ENCODE measurements at places on chromosomes 2 and 18.

DNA sequence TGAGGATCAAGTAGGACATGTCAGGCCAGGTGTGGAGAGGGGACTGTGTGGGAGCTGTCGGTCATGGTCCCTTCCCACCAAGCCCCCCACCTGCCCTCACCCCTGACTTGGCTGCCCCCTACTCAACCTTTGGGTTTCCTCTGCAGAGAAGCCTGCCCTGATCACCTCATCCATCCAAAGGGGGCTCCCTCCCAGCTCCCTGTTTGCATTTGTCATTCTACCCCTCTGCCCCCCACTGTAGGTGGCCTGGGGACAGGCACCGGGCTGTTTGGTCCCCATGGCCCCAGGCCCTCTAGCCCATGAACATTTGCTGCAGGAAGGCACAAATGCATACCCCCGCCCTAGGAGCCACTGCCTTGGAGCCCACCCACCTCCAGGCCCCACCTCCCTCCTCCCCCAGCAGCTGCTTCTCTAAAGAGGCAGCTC lies 115.0 kb downstream of the SMAD7 start:
- DNase-seq: no peak
- no peak overlapping the region for H3K27ac ChIP-seq
- no peaks in the 10 kb centered on the region for H3K36me3 ChIP-seq
- no peak overlapping the region for H3K4me3 ChIP-seq
- peaks cover 7% of the 10 kb centered on the region for H3K27me3 ChIP-seq

DNA sequence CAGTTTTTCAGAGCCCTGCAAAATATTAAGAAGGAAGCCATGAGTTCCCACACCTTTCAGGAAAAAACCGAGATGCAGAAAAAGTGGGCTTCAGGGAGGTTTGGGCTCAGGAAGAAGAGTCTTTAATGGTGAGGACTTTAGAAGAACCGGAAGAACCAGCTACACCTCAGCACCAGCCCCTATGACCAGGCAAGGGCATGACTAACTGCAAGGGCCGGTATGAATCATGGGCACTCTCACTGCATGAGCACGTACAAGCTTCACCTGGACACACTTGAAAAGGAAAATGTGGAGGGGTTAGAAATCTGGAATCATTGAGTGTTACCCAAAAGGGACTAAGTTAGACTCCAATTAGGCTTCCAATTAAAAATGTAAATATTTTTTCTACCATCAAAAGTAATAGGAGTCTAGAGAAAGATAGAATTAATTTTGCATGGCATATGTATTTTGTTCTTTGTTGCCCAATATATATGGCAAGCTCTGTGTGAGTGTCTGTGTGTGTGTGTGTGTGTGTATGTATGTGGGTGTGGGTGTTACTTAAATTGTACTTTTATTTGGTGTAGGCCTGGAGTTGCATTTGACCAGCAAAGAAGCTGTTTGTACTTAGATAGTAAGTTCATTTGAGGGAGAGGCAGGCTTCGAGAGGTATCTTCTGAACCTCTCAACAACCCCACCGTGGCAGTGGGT lies 66.5 kb upstream of the THUMPD2 start:
- no peaks in the 10 kb centered on the region for H3K4me1 ChIP-seq
- DNase-seq: no peak
- H3K27me3 ChIP-seq: peaks cover 3% of the 10 kb centered on the region
- no peak overlapping the region for H3K27ac ChIP-seq
- no peaks in the 10 kb centered on the region for H3K36me3 ChIP-seq

DNA sequence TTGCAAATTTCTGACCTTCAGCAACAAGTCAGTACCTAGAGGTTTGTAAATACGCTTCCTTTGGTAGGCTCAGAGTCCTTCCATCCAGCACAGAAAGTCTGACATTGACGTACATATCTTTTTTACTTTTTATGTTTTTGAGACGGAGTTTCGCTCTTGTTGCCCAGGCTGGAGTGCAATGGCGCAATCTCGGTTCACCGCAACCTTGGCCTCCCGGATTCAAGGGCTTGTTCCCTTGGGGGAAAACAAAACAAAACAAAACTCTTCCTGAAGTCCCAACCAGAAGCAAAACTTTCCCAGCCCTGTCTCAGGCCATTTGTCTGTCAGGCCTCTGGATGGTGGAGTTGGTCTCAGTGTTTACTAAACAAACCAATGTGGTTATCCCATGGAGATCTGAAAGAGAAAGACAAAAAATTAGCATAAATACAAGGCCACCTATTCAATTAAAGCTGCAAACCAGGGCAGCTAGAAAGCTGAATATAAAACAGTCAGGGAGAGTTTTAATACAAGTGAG lies 29.6 kb upstream of the ATL2 start:
- peaks cover 16% of the 10 kb centered on the region for H3K4me1 ChIP-seq
- H3K27ac ChIP-seq: peak overlapping the region; percentile 90
- DNase-seq: no peak
- H3K27me3 ChIP-seq: no peaks in the 10 kb centered on the region

DNA sequence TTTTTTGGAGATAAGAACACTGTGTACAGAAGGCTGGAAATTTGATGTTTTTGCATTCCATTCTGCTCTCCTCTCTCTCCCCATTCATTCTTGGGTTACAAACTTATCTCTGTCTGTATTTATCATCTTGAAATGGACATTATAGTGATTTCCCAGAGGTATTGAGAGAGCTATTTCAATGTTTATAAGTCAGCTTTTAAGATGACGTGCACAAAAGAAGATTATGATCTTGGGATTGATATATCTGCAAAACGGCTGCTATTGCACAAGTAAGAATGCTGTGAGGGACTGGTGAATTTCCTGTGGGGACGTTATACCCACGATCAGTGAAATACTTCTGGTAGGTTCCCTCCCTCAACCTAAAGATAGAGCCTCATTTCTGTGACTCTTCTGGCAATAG lies 61.0 kb upstream of the DTNA start:
- no peaks in the 10 kb centered on the region for H3K27me3 ChIP-seq
- no peak overlapping the region for H3K27ac ChIP-seq
- peaks cover 38% of the 10 kb centered on the region for H3K4me1 ChIP-seq

- peaks cover 8% of the 10 kb centered on the region for H3K36me3 ChIP-seq
- peaks cover 20% of the 10 kb centered on the region for H3K4me1 ChIP-seq
- H3K27me3 ChIP-seq: peaks cover 13% of the 10 kb centered on the region
Measured at GRCh38 chr18:10770264-10770663, 244.4 kb downstream of the NAPG start.

GRCh38 chr2:69018678-69019095 lies 5.7 kb downstream of the ANTXR1 start:
- peaks cover 40% of the 10 kb centered on the region for H3K36me3 ChIP-seq
- no peak overlapping the region for H3K27ac ChIP-seq
- H3K27me3 ChIP-seq: no peaks in the 10 kb centered on the region
- no peak for DNase-seq
- H3K4me3 ChIP-seq: no peak overlapping the region

DNA sequence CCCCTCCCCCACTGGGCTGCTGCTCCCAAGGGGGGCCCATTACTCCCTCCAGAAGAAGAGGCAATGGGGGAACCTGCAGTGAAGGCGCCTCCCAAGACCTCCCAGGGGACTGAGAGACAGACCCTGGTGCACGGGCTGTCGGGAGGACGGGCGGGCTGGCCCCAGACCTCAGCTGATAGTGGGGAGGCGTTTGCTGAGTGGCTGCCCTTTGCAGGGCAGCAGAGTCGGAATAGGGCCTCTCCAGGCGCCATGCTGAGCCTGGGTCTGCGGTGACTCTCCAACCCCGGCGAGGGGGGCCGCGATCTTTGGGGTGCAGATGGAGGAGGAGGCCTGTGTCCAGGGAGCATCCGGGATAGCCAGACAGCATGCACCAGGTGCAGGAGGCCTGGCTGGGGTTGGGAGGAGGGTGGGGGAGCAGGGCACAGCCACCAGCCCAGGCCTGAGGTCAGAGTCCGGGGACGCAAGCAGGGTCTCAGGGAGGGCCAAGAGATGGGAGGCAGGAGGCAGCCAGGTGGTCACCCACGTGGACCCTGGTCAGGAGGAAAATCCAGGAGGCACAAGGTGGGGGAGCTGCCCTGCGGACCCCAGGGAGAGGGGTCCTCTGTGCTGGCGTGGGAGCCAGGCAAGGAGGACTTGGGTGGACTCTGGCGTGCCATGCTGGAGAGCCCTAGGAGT lies 11.0 kb downstream of the CROCC2 start:
- H3K4me1 ChIP-seq: peaks cover 10% of the 10 kb centered on the region
- no peak overlapping the region for H3K4me3 ChIP-seq
- DNase-seq: no peak
- H3K27ac ChIP-seq: no peak overlapping the region

GRCh38 chr2:97769711-97770110 lies 56.3 kb downstream of the ZAP70 start:
- H3K4me1 ChIP-seq: peaks cover 12% of the 10 kb centered on the region
- no peak overlapping the region for H3K4me3 ChIP-seq
- H3K36me3 ChIP-seq: peaks cover 48% of the 10 kb centered on the region
- H3K27ac ChIP-seq: no peak overlapping the region
- no peak for DNase-seq
